ENCODE measurements at places on chromosomes 7 and 10.

- DNase-seq, result no peak
Measured at GRCh38 chr10:1558906-1559305, 178.4 kb downstream of the ADARB2 start.

DNA sequence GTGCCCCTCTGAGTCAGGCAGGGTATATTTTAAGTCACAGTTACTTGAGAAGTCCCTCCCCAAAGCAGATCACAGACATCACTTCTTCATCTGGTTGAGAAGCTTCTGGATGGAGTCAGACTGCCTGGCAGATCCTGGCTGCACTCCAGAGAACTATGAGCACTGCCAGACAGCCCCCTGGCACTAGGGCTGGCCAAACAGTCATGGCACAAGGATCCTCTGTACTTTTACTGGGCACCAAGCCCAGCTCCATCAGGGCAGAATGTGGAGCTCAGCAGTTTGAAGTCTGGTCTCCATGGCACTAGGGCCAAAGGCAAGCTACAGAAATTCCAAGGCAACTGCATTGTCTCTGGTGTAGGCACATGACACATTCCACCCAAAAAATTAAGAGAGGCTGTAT lies 162.1 kb downstream of the NRG3 start:
- no peak for DNase-seq

GRCh38 chr7:7884855-7885254 lies 83.7 kb upstream of the GLCCI1 start:
- DNase-seq, result no peak

GRCh38 chr7:157466867-157467261 lies 130.1 kb downstream of the DNAJB6 start:
- DNase-seq, result no peak

DNA sequence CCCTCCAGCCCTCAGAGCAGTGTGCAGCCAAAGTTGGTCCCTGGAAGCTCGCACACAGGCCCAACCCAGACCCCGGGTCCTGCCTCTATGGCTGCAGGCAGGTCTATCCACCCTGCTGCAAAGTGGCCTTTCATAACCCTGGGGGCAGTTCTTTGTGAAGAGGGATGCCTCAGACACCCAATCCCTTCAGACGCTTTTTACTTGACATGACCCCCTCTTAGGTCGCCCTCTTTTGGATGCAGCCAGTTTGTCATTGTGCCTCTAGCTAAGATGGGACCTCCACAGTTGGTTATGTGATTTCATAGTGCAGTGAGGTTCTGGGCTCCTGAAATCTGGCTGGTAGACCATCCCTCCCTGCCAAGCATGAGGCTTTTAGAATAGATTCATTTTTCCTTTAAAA lies 27.3 kb downstream of the SMKR1 start:
- DNase-seq, result no peak

DNA sequence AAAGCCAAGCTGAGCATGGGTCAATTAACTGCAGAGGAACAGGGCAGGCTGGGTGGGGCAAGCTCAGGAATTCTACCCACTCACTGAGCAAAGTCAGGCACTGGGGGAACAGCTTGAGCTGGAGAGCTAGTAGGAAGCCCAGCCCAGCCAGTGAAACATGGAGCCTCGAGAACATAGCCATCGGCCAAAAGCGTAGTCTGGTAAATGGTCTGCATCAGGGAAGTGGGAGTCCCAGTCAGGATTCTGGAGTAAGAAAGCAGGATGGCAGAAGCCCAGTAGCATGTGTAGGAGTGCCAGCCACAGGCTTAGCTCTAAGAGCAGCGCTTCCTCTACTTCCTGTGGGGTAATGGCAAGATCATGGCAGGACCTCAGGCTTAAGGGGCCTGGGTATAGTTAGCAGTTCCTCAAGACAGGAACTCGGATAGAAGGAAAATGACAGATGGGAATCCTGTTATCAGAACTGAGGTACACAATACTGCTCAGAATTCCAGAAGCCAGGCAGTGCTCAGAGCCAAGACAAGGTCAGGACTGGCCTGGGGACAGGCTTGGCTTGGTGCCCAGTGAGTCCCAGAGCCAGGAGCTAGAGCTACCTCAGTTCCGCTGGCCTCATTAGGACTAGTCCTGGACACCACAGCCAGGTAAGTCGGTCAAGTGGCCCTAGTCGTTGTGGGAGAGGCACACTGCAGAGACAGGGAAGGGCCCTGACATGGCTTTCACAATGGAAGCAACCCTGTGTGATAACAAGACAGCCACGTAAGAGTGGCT lies 65.4 kb upstream of the MXI1 start:
- DNase-seq, result no peak

DNA sequence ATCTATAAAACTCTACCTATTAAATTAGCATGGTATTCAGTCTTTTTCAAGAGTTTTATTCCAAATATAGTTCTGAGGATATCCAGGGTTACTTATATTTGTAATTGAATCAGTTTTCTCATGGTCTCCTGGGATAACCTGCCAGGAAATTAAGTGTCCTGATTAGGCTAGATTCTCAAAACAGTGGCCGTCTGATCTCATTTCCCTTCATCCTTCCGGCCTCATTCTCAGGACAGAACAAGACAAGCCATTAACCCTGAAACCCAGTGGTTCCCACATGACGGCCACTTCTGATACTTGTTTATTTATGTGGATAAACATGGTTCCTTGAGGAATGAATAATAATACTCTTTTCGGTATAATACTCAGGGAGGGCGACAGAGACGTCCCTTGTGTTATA lies 417.6 kb upstream of the POT1 start:
- DNase-seq, result no peak
